ENCODE measurements at places on chromosomes 1 and 21.

DNA sequence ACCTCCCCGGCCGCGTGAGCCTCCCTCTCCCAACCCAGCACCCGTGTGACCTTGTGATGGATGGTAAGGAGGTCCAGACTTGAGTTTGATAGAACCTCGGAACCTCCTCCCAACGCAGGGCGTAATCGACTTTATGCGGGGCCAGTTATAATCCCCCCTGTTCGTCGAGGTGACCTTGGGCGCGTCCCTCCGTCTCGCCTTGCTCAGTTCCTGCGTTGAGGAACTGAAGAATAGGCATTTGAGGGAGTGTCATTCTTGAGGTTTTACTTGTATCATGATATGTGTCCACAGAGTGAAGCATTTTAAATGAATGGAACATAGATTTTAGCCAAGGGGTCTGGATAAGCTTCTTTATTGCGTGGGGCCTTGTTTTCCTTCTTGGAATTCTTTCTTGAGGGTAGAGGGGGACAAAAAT is 433 bp downstream of the TIMM17A start:
- DNase-seq, result no peak

DNA sequence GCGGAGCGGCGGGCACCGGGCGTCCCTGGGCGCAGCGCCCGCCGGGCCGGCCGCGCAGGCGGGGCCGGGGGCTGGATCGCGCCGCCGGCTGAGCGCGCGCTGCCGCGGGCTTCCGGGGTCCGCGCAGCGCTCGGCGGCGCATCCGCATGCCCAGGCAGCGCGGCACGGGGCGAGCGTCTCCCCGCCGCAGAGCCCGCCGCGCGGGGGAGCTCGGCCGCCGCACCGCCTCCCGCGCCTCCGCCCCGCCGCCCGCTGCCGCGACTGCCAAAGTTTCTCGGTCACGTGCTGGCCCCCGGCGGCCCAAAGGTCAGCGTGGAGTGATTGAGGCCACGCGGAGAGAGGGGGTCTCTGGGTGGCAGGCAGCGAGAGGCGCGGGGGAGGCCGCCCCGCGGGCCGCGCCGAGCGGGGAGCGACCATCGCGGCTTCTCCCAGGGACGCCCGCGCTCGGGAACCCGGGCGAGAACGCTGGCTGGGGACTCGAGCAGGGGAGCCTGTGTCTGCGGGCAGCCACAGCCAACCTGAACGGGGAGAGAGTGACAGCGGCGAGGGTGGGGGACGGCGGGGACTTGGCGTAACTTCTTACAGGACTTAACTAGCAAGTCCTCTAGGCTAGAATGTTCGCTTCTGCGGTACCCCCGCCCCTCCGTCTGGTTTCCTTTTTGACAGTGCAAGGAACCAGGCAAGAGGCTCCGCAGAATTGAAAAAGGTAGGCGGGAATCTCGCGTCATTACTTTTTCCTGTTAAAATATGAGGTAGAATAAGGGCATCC is at the start of gene ILDR2:
TSS of gene ILDR2 (minus strand) at position 180 of the 769 bp plus-strand sequence. CDS start 272 bp downstream, outside the sequence.
- peak; percentile 33 for DNase-seq

DNA sequence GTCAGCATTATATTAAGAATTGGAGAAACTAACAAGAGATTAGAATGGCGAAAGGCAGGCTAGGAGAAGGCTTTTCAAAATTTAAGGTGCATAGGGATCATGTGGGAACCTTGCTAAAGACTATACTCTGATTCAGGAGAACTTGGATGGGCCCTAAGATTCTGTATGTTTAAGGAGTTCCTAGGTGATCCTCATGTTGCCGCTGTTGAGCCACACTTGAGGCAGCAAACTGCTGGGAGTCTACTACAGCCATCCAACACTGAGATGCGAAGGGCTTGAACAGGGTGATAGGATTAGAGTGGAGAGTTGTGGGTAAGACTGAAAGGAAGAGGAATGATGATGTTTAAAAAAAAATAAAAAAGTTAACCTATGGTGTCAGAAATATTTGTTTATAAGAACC is 1013.2 kb downstream of the MRPL39 start:
- no peak for DNase-seq

DNA sequence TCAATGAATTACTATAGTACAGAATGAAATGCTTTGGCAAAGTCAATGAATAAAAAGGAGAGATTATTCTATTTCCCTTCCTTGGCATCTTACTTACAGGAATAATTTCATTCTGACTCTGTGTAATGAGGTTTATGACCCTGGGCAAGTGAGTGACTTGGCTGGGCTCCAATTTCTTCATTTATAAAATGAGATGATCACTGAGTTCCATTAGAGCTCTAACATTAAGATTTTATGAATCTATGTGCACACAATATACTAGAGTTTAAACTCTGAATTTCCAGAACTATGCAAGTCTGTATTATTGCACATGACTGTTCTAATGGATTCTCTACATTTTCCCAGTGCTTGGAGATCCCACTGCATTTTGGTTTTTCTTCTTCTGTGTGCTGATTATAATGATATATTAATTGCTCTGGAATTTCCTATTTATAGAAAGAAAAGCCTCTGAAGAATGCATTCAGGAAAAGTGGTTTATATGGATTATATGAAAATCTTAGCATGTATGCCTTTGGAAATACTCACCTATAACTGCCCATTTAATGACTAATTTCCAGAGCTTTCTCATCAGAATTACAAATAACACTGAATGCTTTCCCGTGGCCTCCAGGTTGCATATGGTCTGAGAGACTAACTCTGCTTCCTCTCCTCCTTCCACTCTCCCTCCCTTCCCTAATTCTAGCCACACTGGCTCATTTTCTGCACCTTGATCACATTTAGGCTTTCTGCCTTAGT is 97.4 kb upstream of the CHRM3 start:
- DNase-seq, result no peak

DNA sequence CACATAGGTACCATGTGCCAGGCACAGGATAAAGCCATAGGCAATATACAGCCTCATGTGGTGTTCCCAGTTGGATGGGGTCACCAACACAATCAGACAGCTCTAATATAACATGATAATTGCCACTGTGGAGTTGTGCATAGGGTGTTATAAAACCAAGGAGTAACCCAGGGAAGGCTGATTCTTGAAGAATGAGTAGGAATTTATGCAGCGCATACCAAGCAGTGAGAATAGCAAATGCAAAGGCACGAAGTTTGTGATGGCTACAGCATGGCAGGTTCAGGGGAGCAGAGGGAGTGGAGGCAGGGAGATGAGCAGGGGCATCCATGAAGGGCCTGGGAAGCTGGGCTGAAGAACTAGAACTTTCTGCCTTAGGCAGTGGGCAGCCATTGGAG is 20.4 kb upstream of the SLC2A1 start:
- no peak for DNase-seq

DNA sequence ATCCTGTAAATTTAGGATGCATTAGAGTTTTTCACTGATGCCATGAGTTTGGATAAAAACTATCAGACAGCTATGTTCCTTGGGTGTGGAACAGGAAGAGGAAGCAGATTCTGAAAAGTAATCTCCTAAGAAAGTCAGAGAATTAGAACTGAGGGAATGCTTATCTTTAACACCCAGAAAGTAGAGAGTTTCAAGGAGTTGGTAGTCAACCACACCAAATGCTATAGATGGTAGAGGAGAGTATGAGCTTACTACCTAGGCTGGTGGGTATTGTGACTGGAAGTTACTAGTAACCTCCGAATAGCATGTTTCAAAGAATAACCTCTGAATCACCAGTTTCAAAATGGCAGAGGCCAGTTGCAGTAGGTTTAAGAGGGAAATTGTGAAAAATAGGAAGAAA is 288.0 kb downstream of the HMCN1 start:
- no peak for DNase-seq

- peak; percentile 35 for DNase-seq
Observed at GRCh38 chr1:15866721-15867201, 19.3 kb downstream of the SPEN start.

DNA sequence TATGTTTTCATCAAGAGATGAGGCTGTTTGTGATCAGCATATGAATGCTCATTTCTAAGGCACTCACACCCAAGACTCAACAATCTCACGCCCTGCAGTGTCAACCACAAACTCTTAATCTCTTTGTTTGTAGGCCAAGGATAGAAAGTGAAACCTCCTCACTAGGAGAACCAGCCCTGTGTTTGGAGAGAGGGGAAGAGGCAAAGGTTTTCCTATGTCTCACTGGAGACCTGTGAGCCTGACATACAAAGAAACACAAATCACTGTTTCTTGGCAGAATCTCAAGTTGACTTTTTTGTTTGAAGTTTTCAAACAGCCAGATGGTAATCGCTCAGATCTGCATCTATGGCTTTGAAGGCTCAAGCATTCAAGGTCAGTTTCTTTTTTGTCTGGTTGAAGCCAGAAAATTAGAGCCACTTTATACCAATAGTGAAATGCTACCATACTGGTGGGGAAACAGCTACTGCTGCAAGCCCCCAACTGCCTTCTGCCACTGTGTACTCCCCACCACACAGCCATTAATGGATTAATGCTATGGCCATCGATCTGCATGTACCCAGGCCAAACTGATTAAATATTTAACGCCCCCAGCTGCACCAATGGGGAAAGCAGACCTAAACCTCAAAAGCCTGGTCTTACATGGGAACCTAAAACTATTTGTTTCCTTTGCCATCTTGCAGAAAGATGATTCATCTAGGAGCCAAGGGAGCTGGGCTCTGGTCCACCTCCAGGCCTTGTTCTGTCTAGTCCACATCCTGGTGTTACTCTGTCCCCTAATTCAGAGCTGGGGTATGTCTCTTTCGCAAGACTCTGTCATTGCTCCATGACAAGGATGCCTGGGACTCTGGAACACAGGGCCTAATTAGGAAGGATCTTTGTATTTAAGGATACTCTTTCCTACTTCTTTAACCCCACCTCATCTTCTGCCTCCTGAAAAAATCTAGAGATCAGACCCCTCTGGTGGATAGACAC is 16.3 kb downstream of the PDZK1 start:
- DNase-seq, result no peak

- DNase-seq, result no peak
Observed at GRCh38 chr1:201139306-201139705, 12.3 kb upstream of the ASCL5 start.

- DNase-seq, result no peak
Observed at GRCh38 chr1:225451840-225452515, 24.1 kb upstream of the LBR start.

DNA sequence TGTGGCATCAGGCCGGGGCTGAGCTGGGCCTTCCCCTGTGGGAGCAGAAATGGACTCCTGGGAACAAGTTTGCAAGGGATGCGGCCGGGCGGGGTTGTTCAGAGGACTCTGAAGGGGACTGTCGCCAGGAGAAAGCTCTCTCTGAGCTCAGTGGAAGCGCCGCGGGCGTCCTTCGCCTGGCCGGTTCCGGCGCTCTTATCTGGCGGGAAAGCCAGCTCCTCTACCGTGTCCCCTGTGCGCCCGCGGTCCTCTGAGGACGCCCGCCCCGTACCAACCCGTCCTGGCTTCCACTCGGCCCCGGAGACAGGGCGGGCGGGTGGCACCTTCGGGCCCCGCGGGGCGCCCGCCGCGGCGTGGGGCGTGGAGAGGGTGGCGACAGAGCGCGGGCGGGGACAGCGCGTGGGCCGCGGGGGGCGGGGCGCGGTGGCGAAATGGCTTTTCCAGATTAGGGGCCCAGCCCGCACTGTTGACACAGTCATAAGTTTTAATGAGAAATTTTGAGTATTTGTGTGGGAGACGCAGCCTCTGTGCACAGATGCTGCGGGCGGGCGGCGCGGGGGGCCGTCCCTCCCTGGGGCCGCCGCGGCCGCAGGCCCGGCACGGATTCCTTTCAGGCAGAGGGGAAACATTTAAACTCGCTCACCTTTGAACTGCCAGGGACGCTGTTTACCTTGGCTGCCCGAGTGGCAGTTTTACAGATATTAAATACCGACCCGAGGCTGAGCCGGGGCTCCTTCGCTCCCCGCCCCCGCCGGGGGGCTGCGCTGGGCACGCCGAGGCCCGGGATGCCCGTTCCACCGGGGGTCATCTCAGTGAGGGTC is 70.2 kb downstream of the FOXD2 start:
- DNase-seq, result no peak

DNA sequence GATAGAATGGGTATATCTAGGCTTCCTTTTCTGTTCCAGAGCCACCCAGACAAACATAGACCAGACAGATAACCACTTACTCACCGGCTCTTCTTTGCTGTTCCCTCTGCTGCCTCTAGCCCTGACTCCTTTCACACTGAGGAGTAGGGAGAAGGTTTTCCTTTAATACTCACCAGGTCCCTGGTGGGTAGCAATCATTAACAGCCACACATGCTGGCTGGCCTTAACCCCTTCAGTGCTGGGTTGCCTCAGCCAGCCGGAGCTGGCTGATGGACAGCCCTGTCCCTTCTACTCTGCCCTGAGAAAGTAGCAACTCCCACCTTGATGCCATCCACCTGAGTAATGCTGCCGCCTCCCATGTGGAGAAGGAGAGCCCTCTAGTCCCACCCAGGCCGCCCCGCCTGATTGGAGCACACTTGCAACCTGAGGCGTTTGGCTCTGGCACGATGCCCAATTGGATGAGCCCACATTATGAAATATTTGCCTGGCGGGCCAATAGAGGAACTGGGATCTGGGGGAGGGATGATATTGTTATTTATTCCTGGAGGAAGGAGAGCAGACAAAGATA is 71.6 kb downstream of the PLEKHA6 start:
- no peak for DNase-seq

- no peak for DNase-seq
Observed at GRCh38 chr1:220294846-220295301, 22.6 kb upstream of the RAB3GAP2 start.

DNA sequence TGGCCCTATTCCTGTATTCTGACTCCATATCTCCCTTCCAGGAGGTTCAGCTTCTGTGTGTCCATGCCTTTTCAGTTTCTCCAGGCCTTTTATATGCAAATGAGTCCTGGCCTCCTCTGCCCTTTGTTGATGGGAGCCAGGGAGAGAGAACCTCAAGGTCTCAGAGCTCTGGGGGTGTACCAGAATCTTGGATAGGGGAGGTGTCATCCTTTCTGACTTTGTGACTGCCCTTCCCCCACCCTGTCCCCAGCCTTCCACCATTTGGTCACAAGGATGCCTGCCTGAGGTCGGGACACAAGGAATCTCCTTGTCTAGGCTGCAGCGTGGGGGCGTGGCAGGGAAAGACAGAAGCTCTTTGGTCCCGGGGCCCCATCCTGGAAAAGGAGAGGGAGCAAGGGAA is 18.6 kb downstream of the LURAP1 start:
- DNase-seq, result no peak

- no peak for DNase-seq
Observed at GRCh38 chr1:147109041-147109440, 63.2 kb downstream of the PRKAB2 start.

- no peak for DNase-seq
Observed at GRCh38 chr1:11198851-11199594, 9.9 kb downstream of the ANGPTL7 start.

DNA sequence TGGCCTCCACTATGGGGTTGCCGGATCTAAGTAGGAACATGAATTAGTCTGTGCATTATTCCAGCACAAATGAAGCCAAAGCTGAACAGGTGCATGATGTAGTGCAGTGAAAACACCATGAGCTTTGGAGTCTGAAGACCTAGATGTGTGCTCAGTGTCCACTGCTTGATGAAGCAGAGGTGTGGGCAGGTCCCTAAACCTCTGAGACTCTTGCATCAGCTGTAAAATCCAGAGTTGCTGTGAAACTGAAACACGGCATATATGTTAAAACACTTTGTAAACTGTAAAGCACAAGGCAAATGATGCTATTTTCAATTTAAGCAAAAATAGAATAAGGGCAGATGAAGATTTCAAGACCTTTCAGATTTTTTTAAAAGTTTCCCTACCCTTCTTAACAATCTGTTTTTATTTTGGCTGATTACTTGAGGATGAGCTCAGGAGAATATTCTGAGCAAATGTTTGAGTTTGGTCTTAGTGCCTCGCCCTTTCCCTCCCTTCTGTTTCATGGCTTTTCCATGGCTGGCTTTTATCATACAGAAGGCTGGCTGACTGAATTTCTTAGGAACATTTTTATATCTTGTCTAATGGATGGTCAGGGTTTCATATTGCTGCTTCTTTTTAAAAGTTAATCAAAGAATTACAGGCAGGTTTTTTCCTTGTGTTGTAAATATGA is 221.8 kb downstream of the NTNG1 start:
- DNase-seq, result no peak

- DNase-seq, result no peak
Observed at GRCh38 chr1:204478172-204478899, 16.3 kb downstream of the PIK3C2B start.

Measured in bone marrow (tissue), 2 donors.